Spinal cord (tissue), 10 donors: ENCODE measurements at places on chromosomes 13 and 19. TPM values are rescaled to one million over a fixed set of nuclear protein-coding genes. Genes with fewer than 3 reads are reported as not detected.

DNA sequence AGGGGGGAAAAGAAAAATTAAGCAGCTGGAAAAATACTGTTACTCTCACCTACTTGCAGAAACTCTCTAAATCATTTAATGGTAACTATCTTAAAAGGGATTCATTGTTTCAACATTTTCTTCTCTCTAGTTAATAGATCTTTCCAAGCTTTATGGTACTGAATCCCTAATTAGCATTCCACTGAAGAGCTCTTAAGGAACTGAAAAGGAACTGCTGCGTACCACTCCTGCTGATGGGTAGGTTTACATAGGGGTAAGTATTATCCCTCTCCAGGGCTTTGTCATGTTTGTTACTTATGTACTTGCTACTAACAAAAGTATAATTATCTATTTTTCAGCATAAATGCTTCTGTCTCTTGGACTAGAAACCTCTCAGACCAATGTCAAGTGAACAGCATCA is 12.5 kb downstream of the TEX30 start:
- H3K27ac ChIP-seq = no peak overlapping the region
- H3K27me3 ChIP-seq = no peaks in the 10 kb centered on the region
- DNase-seq = peak; percentile 54
- no peak overlapping the region for H3K4me3 ChIP-seq
- no peaks in the 10 kb centered on the region for H3K36me3 ChIP-seq

GRCh38 chr13:94232956-94233355 is 246.5 kb downstream of the DCT start:
- H3K4me3 ChIP-seq = no peak overlapping the region
- H3K36me3 ChIP-seq = no peaks in the 10 kb centered on the region
- no peaks in the 10 kb centered on the region for H3K27me3 ChIP-seq
- no peak overlapping the region for H3K27ac ChIP-seq
- DNase-seq = no peak

DNA sequence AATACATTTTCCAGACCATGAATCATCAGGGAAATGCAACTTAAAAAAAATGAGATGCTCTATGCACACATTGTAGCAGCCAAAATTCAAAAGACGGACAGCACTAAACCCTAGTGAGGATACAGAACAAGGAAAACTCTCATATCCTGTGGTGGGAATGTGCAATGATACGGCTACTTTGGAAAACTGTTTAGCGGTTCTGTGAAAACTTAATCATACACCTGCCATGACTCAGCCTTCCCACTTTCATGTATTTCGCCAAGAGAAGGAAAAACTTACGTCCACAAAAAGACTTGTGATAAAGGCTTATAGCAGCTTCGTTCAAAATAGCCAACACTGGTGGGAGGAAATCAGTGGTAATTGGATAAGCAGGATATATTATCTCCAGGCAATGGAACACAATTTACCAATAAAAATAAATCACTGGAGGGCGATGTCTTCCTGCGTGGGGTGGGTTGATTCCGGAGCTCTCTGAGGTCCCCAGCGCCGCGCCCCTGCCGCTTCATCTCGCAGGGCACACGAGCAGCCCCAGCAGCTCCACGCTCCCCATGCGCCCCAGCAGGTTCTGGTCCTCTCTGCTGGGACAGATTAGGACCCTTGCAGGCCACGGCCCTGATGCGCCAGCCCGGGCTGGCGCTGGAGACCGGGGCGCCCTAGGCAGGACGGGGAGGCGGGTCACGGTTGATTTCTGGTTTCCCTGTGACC is 97.2 kb upstream of the ARHGEF7 start:
- DNase-seq = no peak
- no peaks in the 10 kb centered on the region for H3K27me3 ChIP-seq
- no peak overlapping the region for H3K4me3 ChIP-seq

DNA sequence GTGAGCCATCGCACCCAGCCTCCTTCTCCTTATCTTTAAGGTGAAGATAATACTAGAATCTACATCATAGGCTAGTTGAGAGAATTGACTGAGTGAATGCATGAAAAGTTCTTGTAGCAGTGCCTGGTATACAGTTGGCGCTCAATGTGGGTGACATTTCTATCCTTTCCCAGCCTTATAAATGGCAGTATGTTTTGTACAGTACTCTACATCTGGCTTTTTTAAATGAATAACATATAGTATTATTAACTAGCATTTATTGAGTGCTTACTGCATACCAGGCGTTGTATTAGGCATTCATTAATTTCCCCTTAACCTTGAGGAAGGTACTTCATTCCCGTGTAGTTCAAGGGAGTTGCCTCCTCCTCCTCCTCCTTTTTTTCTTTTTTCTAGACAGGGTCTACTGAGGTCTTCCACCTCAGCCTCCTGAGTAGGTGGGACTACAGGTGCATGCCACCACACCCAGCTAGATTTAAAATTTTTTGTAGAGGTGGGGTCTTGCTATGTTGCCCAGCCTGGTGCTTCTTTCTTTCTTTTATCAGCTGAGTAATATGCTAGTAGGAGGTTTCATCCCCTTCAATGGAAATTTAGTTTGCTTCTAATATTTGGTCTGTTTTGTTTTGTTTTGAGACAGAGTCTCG is 2.8 kb downstream of the C5AR1 start:
- H3K4me3 ChIP-seq = no peak overlapping the region
- no peaks in the 10 kb centered on the region for H3K36me3 ChIP-seq
- H3K4me1 ChIP-seq = no peaks in the 10 kb centered on the region
- no peak for DNase-seq
- peaks cover 4% of the 10 kb centered on the region for H3K27me3 ChIP-seq

- no peak for DNase-seq
- H3K27me3 ChIP-seq = no peaks in the 10 kb centered on the region
- H3K4me1 ChIP-seq = peaks cover 18% of the 10 kb centered on the region
- H3K4me3 ChIP-seq = no peak overlapping the region
Observed at GRCh38 chr13:40341096-40341471, 325.4 kb downstream of the FOXO1 start.

ELANE gene
- 23.5 TPM for total RNA-seq

HCN2 gene
- 35.7 TPM for total RNA-seq

DNA sequence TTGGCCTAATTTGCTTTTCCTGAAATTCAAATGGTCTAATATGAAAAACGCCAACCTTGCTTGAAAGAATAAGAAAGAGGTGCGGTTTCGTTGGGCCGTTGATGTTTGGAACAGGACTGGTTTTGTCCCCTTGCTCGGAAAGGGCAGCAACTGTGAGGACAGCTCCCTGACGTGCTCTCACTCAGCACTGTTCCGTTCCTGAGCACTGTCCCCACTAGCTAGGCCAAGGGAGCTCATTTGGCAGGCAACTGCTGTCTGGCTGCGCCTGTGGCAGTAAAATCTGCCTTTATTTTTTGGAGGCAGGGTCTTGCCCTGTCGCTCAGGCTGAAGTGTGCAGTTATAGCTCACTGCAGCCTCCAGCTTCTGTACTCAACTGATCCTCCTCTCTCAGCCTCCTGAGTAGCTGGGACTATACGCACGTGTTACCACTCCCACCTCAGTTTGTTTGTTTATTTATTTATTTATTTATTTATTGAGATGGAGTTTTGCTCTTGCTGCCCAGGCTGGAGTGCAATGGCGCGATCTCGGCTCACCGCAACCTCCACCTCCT is 4.5 kb downstream of the LDLR start:
- peak overlapping the region; percentile 97 for H3K27ac ChIP-seq
- peaks cover 30% of the 10 kb centered on the region for H3K36me3 ChIP-seq
- H3K4me3 ChIP-seq = no peak overlapping the region
- H3K27me3 ChIP-seq = no peaks in the 10 kb centered on the region

DNA sequence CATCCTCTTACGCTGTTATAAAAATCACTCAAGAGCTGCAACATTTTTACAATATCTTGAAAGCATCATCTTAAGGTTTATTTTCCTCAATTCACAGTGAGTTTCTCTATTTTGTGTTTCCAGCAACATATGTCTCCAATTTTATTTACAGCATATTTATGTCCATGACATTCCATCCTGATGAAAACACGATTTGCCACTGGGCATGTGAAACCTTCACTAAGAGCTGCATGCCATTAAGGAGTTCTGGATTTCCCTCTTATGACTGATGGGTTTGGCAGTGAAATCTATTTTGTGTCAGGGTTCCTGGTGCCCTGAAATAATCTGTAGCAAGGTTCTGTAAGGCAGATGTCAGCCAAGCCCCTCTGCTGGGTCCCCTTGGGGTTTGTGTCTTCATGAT is 527.6 kb upstream of the KLF12 start:
- H3K27me3 ChIP-seq = no peaks in the 10 kb centered on the region
- H3K27ac ChIP-seq = no peak overlapping the region
- H3K4me3 ChIP-seq = no peak overlapping the region
- H3K4me1 ChIP-seq = no peaks in the 10 kb centered on the region

DNA sequence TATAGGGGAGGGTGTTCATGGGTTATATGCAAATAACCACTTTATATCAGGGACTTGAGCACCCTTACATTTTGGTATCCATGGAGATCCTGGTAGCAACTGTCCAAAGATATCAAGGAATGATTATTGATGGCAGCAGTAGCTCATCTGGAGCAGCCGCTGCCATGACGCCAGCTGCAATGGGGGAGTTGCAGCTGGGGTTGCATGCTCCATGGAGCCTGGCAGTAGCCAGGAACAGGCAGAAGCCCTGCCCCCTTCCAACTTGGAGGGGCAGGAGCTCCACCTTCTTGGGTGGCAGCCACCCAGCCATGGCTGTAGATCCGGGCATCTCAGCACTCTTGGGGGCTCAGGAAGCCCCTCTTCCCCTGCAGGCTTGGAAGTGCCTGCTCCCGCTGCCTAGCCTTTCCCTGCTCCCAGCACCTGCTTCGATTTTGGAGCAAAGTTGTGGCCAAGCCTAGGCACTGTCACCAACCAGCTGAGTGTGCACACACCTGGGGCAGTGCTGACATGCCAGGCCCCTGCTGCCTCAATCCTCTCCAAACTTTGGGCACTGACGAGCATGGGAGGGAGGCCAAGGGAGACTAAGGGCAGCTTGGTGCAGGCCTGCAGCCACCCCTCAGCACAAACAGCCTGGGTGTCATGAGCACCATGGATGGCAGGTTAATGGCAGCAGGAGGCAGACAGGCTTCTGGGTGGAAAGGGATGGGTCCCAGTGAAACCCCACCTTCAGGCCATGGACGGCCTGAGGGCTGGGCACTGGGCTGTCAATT is 235.6 kb upstream of the CSNK1A1L start:
- no peaks in the 10 kb centered on the region for H3K4me1 ChIP-seq
- H3K27me3 ChIP-seq = no peaks in the 10 kb centered on the region
- no peak overlapping the region for H3K27ac ChIP-seq
- H3K4me3 ChIP-seq = no peak overlapping the region

- H3K27me3 ChIP-seq = no peaks in the 10 kb centered on the region
- no peak overlapping the region for H3K27ac ChIP-seq
- no peak for DNase-seq
Observed at GRCh38 chr19:32916969-32917615, 47.5 kb upstream of the SLC7A9 start.

- H3K36me3 ChIP-seq = peaks cover 7% of the 10 kb centered on the region
- H3K27ac ChIP-seq = no peak overlapping the region
- H3K27me3 ChIP-seq = peaks cover 7% of the 10 kb centered on the region
- peaks cover 4% of the 10 kb centered on the region for H3K4me1 ChIP-seq
- H3K4me3 ChIP-seq = no peak overlapping the region
Observed at GRCh38 chr13:109140054-109140453, 510.6 kb downstream of the MYO16 start.

ZNF415 gene
- 27.3 TPM for total RNA-seq

GPR183 gene
- total RNA-seq = 27.0 TPM

DNA sequence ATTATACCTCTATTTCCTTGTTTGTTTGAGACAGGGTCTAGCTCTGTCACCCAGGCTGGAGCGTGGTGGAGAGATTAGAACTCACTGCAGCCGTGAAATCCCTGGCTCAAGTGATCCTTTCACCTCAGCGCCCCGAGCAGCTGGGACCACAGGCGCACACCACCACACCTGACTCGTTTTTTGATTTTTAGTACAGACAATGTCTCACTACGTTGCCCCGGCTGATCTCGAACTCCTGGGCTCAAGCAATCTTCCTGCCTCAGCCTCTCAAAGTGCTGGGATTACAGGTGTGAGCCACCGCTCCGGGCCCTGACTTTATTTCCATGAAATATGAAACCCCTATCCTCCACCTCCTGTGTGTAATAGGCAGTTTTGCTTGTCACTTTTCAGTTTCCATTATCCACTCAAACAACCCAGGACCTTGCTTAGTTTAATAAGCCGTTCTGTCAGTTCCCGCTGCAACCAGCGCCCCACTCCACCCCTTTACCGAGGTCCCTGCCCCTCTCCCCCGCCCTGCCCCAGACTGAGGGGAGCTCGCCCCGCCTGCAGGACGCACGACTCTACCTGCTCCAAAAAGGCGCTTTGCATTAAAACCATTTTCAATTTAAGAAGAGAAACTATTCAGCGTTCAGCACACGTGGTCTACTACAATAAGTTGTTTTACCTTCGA is 16.9 kb downstream of the ZNF816 start:
- H3K4me1 ChIP-seq = peaks cover 25% of the 10 kb centered on the region
- peak overlapping the region; percentile 9 for H3K4me3 ChIP-seq
- H3K27ac ChIP-seq = no peak overlapping the region
- no peak for DNase-seq
- H3K27me3 ChIP-seq = peaks cover 6% of the 10 kb centered on the region
